ENCODE measurements at places on chromosomes 1 and 21.

DNA sequence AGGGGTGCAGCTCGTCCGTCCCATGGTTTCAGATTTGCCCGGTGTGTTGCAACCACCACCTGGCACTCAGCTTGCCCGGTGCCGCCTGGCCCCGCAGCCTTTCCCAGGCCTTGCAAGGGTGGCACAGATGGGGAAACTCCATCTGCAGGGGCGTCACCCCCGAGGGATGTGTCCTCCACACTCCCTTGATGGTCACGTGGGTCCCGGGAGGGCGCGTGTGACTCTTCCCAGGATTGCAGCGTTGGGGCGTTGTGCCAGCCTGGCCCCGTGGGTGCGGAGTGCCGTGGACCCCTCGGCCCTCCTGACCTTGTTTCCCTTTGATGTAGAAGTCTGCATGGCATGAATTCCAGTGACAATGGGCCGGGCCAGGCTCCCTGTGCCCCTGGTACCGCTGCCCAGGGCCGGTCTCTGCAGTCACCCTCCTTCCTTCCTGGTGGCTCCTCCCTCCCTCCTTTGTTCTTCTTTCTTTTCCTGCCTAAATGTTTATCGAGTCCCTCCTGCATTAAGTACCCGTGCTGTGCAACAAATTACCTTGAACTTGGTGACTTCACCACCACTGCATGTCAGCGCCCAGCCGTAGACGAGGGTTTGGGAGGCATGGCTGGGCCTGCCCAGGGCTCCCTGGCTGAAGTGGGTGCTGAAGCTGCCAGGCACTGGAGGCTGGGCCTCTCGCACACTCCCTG lies 22.9 kb downstream of the RRP1 start:
- DNase-seq, result peak; percentile 62

GRCh38 chr1:97488530-97488929 lies 432.3 kb downstream of the DPYD start:
- no peak for DNase-seq

DNA sequence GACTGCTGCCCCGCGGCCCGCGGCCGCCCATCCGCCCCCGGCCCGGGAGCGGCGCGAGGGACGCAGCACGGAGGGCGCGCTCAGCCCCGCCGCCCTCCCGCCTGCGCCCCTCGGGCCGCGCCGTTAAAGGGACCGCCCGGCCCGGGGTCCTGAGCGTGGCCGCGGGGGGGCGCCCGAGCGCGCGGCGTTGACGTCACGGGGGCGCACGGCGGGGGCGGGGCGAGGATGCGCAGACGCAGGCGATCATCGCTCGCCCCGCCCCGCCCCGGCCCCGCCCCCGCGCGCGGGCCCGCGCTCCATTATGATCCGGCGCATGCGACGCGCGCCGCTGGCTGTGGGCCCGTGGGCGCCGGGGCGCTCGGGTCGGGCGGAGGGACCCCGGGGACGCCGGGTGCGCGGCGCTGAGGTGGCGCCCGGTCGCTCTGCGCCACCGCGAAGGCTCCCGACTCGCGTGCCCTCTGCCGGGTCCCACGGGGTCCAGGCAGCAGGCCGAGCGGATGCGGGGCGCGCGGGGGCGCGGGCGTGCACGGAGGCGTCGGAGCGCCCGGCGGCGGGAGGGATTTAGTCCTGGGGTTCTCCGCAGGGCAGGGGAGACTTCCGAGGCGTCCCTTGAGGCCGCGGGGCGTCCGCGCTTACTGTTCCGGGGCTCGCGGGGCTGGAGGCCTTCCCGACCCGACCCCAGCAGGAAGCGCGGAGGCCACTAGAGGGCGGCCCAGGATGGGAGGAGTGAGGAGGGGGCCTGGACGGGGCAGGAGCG lies at the start of gene DVL1:
TSS of gene DVL1 (minus strand) at position 163 of the 757 bp plus-strand sequence. CDS start 353 bp downstream, outside the sequence.
- DNase-seq, result peak; percentile 52

GRCh38 chr1:77744576-77744975 lies 15.1 kb downstream of the USP33 start:
- no peak for DNase-seq

GRCh38 chr1:63320022-63320721 lies 2.2 kb upstream of the FOXD3 start:
- no peak for DNase-seq

- no peak for DNase-seq
These were observed 3.3 kb upstream of the FMO4 start for GRCh38 chr1:171310661-171311087.

DNA sequence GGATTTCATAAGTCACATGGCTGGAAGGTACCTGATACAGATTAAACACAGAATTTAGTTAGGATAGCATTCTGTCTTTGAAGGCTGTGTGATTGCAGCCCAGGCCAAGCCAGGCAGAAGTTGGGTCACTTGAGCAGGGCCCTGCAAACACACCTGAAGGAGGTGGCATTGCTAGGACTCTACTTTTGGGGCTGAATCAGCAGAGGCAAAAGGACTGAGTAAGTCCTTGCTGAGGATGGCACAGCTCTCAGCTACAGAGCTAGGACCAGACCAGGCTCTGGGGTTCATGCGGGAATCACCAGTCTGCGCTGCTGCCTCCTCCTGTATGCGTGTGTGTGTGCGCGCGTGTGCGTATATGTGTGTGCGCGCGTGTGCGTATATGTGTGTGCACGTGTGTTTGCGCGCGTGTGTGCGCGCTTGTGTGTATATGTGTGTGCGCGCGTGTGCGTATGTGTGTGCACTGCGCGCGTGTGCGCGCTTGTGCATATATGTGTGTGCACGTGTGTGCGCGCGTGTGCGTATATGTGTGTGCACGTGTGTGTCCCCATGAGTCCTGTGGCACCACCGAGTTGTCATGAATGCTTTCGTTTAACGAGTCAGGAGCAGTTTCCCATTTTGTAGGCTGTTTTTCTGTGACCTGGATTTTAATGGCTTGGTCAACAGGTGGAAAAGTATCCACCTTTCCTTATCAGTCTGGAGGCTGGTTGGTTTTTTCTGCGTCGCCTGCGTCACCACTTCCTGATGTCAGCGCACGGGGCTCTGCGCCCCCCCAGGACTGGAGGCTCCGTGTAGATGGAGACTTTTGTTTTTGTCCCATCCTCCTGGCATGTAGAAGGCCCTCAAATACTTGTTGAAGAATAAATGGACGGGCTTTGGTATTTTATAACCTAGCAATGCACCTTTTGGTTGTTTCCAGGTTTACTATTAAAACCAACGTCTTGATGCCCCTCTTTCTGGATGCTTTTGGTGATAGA lies 34.7 kb downstream of the ADARB1 start:
- DNase-seq, result no peak

GRCh38 chr1:6475381-6476133 lies 9.6 kb upstream of the TNFRSF25 start:
- DNase-seq, result peak; percentile 45

DNA sequence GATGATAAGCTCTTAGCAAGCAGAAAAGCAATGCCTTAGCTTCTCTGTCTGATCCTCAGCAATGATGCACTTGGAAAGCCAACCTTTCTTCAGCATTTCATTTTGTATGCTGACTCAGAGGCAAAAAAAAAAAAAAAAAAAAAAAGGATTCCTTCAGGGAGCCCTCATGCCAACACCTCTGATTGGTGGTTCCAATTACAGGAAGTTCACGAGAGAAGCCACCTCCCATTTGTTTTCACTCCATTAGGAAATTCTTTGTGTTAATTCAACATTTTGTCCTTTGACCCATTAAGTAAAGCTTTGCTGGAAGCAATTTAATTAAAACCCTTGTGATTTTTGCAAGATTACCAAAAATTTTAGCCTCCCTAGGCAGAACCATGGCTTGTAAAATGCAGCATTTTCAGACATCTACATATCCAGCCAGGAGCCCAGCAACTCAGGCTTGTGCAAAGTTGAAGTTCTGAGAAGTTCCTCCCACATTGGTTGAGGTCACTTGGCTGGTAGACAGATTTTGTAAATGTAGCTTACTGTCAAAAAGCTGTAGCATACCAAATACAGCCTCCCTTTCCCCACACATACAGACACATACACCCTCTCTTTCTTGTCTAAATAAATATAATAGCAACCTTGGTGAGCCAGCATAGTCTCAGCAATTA lies 27.1 kb upstream of the VTCN1 start:
- DNase-seq, result no peak

DNA sequence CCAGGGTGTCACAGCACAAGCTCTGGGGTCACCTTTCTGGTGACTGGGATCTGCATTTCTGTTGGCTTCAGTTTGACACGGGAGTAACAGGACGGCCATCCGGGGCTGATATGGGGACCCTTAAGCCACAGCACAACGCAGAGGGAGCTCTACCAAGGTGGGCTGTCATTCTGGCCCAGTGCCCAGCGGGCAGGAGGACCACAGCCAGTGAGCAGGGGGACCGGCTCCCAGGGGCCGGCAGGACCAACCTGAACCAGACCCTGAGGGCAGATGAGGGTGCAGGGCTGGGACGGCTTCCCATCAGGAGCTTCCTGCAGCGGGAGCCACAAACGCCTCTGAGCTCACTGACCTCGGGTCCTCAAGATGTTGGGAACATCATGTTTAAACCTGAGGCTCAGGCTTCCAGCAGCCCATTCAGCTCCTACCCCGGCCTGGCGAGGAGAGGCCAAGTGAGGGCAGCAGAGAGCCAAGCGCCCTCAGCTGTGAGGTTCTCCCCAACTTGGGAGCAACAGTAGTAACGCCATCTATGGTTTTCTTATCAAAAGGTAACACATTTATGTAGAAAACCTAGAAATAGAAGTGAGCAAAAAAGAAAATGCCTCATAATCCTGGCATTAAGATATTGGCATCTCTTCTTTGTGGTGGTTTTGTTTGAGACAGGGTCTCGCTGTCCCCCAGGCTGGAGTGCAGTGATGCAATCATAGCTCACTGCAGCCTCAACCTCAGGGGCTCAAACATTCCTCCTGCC lies 26.8 kb downstream of the TMEM201 start:
- no peak for DNase-seq

DNA sequence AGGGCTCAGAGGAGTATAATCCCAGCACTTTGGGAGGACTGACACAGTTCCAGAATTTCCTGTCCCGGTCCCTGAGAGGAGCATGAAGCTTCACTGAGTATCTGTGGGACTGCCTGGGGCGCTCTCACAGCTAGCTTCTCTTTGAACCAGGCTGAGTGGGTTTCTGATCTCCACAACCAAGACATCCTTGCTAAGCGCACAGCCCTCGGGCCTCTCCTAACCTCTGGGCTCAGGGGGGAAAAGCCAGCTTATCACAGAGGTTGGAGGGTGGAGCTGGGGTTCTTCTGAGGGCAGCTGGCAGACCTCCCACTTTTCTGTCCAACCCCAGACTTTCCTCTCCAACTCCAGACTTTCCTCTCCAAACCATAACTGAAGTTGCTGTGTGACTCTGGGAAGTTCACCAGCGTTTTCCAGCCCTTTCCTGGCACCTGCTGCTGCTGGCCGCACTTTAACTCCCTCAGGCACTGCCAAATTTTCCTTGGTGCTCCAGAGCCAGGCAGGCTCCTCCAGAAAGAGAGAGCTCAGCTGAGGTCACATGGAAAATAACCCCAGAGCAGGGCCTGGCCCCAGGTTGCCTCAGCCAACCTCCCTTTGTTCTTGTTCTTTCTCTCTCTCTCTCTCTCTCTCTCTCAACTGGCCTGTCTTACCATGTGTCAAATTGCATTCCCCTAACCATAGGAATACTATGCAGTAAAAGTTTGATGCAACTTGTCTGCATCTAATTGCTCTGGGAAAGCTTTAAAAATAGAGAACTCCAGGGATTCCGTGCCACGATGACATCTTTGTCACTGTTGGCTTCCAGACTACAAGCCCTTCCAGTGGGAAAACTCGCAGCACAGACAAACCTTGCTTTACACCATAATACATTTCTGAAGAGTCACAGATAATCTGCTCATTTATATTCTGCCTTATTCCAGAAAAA lies 49.5 kb downstream of the OLFML2B start:
- DNase-seq, result no peak

- no peak for DNase-seq
These were observed 41.2 kb downstream of the SPATA6 start for GRCh38 chr1:48430832-48431231.

DNA sequence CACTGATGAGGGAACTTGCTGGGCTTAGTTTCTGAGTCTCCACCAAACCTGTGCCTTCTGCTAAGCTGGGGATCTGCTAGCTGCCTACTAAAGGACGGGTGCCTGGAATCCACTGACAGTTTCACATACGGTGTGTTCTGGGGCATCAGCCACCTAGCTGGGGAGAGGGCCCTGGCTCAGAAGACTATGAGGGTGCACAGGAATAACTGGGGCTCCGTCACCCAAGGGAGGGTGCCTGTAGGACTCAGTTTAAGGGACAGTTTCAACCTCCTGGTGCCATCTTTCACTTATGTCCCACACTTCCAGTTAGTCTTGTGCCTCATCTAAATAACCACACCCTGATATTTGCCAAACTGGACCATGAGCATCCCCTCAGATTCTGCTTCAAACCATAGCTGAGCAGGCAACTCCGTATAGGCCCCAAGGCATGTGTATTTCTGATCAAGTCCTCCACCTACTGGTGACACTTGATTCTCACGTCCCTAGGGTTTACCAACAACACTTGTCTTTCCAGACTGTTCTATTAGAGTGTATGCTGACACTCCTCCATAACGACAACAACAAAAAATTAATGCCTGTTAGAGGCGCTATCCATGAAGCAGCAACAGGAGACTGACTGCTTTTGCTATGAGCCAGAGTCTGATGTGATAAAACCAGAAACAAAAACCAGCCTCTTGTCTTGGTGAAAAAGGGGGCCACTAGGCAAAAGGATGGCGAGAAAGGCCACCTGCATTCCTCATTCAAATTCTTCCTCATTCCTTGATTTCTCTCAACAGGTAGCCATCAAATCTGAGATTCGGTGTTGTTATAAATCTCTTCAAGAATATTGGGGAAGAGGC lies 55.0 kb upstream of the PAXBP1 start:
- DNase-seq, result peak; percentile 14

DNA sequence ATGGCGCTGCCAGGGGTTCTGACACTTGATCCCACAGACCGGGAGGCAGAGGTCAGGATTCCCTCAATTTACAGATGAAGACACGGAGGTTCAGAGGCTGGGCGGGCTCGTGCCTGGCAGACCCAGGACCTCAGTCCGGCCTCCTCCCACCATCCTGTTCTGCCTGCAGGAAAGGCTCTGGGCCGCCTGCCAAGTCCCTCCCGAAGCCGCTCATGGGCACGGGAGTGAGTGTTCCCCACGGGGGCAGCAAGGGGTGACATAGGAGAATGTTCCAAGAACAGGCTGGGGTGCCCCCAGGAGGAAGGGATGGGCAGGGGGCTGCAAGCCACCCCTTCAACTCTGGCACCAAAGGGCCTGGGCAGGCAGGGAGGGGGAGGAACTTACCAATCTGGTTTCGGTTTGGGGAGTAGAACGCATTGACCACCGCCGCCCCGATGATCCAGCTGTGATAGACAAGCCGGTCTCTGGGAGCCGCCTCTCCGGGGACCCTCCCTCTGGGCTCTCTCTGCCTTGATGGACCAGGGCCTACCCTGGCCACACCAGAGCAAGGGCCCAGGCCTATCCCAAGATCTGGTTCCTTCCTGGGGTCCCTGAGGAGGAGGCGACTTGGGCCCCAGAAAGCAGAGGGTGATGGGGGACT lies 7.5 kb downstream of the PRXL2B start:
- no peak for DNase-seq

GRCh38 chr1:56073614-56074006 lies 505.8 kb downstream of the PLPP3 start:
- no peak for DNase-seq

- no peak for DNase-seq
These were observed 3.1 kb downstream of the PRKAB2 start for GRCh38 chr1:147169171-147169570.

DNA sequence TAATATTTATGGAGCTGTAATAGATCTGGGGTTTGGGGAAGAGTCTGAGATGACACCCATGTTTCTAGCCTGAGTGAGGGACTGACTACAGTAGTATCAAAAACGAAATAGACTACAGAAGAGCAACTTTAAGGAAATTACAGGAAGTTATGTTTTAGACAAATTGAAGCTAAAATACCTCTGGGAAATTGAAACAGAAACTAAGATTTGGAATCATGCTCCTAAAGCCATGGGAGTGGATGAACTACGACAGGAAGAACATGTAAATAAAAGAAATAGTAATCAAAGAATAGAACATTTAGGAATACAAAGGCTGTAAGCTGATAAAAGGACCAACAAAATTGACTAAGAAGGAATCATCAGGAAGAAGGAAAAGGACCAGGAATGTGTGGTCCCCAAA lies 68.9 kb downstream of the KIAA0319L start:
- DNase-seq, result no peak
